Stimulated activated CD8-positive, alpha-beta memory T cell treated with anti-CD3 and anti-CD28 coated beads, Interleukin-4, amount 100 ng/mL, for 24 hours (primary cell): ENCODE measurements at places on chromosomes 7 and 10.

GRCh38 chr7:105402221-105403095, 13.7 kb upstream of the SRPK2 start:
- DNase-seq = no peak

- no peak for DNase-seq
These were observed 183.2 kb upstream of the NEBL start for GRCh38 chr10:21080261-21080660.

GRCh38 chr10:73872190-73872710, 2.1 kb downstream of the CAMK2G start:
- DNase-seq = no peak

GRCh38 chr10:125006188-125006680, 64.3 kb downstream of the ZRANB1 start:
- DNase-seq = no peak

DNA sequence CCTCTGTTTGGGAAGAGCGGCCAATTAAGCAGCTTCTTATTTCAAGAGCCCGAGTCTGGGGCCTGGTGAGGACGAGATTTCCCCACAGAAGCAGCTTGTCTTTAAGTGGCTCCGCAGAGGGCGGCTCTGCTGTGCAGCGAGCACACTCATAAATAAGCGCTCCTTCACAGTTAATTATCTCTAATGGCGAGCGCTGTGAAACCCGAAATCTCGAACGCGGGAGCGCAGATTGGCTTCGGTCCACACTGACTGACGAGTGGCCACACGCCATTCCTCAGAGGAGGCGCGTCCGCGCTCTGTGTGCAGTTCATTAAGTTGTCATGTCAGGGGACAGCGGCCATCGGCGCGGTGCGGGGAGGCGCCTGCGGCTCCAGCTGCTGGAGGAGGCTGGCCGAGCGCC, 560.9 kb downstream of the DNAJB6 start:
- no peak for DNase-seq
